ENCODE measurements at places on chromosomes 5 and 9.

GRCh38 chr9:137431416-137431931 lies 8.3 kb downstream of the NOXA1 start:
- no peaks in the 10 kb centered on the region for H3K36me3 ChIP-seq
- H3K27me3 ChIP-seq = no peaks in the 10 kb centered on the region
- H3K4me1 ChIP-seq = no peaks in the 10 kb centered on the region
- H3K4me3 ChIP-seq = no peak overlapping the region

DNA sequence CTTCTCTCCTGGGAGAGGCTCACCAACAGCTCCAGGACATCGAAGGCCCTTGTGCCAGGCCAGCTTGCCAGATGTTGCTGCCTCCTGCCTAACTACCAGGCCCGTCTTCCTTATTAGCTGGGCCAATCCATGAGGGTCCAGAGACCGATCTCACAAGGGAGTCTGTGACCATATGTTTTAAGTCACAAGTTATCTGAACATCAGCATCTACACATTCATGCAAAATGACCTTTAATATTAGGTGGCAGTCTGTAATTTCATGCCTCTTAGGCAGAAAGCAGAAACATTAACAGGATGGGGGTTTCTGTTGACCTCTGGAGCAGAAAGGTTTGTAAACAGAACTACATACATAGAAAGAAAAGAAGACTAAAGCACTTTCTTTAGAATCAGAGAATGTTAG lies 75.1 kb upstream of the SLC25A51 start:
- no peaks in the 10 kb centered on the region for H3K36me3 ChIP-seq
- no peak overlapping the region for H3K4me3 ChIP-seq
- no peaks in the 10 kb centered on the region for H3K4me1 ChIP-seq
- DNase-seq = no peak
- H3K27ac ChIP-seq = no peak overlapping the region

GRCh38 chr5:158751961-158752655 lies 347.6 kb downstream of the EBF1 start:
- DNase-seq = no peak
- no peaks in the 10 kb centered on the region for H3K4me1 ChIP-seq
- no peaks in the 10 kb centered on the region for H3K27me3 ChIP-seq

DNA sequence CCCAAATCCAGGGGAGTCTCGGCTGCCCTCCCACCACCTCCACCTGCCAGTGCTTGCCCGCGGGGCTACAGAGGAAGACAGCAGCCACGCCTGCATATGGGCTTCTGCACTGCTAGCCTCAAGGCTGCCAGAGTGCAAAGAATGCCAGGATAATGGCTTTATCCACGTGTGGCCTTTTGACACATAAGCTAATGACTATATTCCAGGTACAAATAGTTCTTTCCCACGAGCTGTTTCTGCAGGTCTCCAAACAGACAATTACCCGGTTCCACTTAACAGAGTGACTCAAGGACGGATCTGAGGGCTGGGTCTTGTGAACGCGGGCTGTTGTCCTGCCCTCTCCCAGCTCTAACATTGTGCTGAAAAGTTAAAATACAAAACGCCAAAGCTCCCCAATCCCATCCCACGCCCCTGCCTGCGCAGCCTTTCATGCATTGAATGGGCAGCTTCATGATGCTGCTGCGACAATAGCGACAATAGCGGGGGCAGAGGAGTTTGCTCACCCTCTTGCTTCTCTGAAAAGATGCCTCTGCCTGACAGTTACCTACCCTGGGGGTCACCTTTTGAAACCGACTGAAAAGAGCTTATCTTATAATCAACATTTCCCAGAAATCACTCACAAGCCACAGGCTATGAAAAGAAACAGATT lies 39.1 kb upstream of the MSH3 start:
- H3K4me1 ChIP-seq = no peaks in the 10 kb centered on the region
- no peaks in the 10 kb centered on the region for H3K36me3 ChIP-seq
- H3K4me3 ChIP-seq = no peak overlapping the region
- H3K27me3 ChIP-seq = no peaks in the 10 kb centered on the region

DNA sequence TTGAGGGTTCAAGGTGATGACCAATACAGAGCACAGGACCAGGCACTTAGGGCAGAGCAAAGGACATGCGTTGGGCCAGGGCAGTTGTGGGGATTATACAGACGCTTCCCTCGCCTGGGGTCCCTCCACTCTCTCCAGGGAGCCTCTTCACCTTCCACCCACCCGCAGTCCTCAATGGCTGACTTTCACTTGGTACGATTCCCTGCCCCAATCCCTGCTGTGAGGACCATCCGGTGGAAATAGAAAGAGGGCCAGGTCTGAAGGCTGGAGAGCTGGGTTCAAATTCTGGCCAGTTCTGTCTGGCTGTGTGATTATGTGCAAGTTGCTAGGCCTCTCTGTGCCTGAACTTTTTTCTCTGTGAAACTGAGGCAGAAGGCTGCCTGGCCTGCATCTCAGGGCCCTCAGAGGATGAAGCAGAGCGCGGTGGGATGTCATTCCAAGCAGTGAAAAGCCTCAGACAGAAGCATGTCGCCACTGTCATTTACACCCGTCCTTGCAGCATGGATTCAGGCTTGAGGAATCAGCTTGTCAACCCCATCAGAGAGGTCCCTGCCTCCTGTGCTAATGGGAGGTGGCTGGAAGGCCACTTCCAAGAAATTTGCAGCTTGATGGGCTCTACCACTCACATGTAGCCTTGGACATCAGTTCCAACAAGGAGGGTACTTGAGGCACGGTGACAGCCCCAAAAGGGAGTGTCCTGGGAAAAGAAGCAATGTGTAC lies 206.6 kb upstream of the IER5L start:
- H3K4me3 ChIP-seq = no peak overlapping the region
- H3K4me1 ChIP-seq = peaks cover 6% of the 10 kb centered on the region
- H3K27ac ChIP-seq = peak overlapping the region; percentile 13
- DNase-seq = no peak
- H3K27me3 ChIP-seq = no peaks in the 10 kb centered on the region

- no peak overlapping the region for H3K27ac ChIP-seq
- H3K4me3 ChIP-seq = no peak overlapping the region
- no peak for DNase-seq
- no peaks in the 10 kb centered on the region for H3K36me3 ChIP-seq
Observed at GRCh38 chr9:61668846-61669245, 479.0 kb downstream of the SPATA31A7 start.

DNA sequence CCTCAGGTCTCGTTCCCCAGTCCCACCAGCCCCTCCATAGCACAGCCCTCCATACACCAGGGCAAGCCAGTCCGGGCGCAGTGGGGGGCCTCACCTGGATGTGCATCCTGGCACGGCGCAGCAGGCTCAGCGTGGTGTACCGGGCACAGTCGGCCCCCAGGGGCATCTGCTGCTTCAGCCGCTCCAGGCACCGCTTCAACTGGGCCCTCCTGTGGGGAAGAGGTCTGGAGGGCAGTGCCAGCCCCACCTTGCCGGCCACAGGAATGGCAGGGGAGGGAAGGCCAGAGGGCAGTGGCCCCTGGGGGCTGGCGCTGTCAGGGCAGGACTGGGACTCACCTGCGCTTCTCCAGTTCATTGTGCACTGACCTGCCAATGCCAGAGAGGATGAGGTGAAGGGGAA lies 1.4 kb downstream of the MXD3 start:
- peaks cover 42% of the 10 kb centered on the region for H3K4me1 ChIP-seq
- DNase-seq = no peak
- H3K27ac ChIP-seq = no peak overlapping the region
- H3K36me3 ChIP-seq = peaks cover 15% of the 10 kb centered on the region
- no peak overlapping the region for H3K4me3 ChIP-seq

DNA sequence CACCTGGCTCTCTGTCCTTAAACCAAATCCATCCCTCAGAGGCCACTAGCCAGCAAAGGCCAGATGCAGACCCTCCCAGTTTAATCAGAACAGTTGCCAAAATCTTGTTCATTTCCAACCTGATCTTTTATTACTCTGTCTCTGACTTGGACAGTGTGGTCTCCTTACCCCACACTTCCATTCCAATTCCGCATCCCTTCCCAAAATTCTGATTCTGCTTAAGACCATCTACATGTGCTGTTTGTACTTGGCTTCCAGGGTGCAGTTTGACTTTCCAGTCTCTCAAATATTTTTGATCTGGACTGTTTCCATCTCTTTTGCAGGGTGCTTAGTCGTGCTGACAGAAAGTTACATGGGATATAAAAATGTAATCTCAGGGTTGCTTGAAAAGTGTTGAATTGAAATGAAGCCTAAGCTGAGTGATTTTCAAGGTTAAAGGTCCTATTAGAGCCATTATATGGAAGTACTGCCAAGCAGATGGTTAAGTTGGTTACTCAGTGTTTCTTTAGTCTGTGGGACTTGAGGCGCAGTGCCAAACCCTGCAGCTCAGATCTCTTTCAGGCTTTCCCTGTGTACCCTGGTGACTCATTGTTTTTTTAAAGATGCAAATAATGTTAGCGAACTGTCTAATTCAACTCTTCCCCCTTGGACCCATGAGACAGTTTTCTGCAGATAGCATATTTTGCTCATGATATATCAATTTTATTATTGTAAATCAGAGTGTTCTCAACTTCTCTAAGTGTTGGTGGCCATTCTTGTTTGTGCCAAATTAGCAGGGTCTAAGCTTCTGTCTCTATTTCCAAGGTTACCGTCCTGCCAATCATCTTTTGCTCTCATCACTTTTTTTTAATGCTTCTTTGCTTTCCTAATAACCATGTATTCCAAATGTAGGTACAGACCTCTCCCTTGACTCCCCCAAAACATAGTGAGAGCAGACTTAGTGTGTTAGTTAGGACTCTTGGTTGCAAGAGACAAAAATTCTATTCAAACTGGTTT lies 18.2 kb upstream of the DCP2 start:
- H3K27me3 ChIP-seq = no peaks in the 10 kb centered on the region
- no peaks in the 10 kb centered on the region for H3K4me1 ChIP-seq
- DNase-seq = no peak
- no peak overlapping the region for H3K27ac ChIP-seq
- no peak overlapping the region for H3K4me3 ChIP-seq
- no peaks in the 10 kb centered on the region for H3K36me3 ChIP-seq

GRCh38 chr5:15501091-15501791 lies 1.3 kb downstream of the FBXL7 start:
- H3K27ac ChIP-seq = no peak overlapping the region
- H3K4me3 ChIP-seq = no peak overlapping the region
- DNase-seq = no peak
- no peaks in the 10 kb centered on the region for H3K36me3 ChIP-seq
- no peaks in the 10 kb centered on the region for H3K27me3 ChIP-seq

DNA sequence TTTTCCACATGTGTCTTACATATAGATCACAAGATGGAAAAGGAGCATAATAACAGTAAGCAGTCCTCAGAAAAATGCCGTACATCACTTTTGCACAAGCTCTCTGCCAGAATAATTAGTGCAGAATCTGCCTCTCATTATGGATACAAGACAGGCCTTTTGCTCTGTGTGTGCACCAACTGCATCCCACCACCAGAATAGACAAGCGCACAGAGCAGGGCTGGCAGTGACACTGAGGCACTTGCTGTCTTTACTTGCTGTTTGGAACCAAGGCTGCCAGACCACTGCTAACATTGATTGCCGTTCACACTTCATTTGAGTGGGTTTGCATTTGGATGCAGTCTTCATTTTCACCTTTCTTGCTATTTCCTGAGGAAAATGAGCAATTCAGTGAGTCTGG lies 741.3 kb downstream of the TLE1 start:
- H3K4me3 ChIP-seq = no peak overlapping the region
- no peak for DNase-seq
- no peaks in the 10 kb centered on the region for H3K36me3 ChIP-seq

GRCh38 chr5:124438903-124439281 lies 307.5 kb downstream of the ZNF608 start:
- no peaks in the 10 kb centered on the region for H3K27me3 ChIP-seq
- H3K4me3 ChIP-seq = no peak overlapping the region
- H3K4me1 ChIP-seq = no peaks in the 10 kb centered on the region
- no peaks in the 10 kb centered on the region for H3K36me3 ChIP-seq
- no peak for DNase-seq
- no peak overlapping the region for H3K27ac ChIP-seq

DNA sequence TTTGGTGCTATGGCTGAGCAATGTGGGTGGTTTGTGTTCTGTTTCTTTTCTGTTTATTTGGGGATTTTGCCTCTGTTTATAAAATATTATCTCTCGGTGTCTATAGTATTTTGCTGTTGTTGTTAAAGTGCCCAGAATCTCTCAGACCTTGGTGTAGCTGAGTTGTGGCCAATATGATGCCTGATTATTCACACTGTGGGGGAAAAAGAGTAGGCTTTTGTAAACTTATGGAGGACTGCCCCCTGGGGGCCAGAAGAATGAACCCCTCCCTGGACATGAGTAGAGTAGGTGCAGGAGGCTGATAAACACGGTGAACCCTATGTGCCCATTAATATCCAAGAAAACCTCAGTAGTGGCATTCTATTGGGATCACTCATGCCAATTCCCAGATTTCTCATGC lies 49.0 kb upstream of the DPYSL3 start:
- no peak for DNase-seq
- no peaks in the 10 kb centered on the region for H3K36me3 ChIP-seq
- no peak overlapping the region for H3K27ac ChIP-seq
- no peak overlapping the region for H3K4me3 ChIP-seq

- no peaks in the 10 kb centered on the region for H3K4me1 ChIP-seq
- H3K4me3 ChIP-seq = no peak overlapping the region
- H3K36me3 ChIP-seq = no peaks in the 10 kb centered on the region
- H3K27me3 ChIP-seq = no peaks in the 10 kb centered on the region
- H3K27ac ChIP-seq = no peak overlapping the region
- DNase-seq = no peak
Observed at GRCh38 chr5:52869391-52869790, 81.7 kb downstream of the ITGA1 start.

DNA sequence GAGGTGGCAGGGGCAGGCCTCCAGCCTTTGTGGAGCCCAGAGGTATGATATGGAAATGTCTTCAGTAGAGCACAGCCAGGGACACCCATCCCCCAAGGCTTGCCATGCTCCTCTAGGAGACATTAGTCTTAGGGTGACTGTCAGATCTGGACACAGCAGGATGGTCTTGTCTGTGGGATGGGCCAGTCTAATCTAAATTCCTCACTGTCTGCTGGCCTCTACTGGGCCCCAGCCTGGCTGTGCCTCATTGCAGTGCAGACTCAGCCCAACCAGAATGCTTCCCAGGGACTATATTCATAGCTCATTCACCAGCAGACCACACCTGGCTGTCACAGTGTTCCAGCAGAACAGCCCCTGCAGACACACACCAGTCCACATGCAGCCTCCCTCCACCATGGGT lies 129.5 kb upstream of the MRPS30 start:
- no peaks in the 10 kb centered on the region for H3K36me3 ChIP-seq
- H3K27me3 ChIP-seq = no peaks in the 10 kb centered on the region
- no peak overlapping the region for H3K27ac ChIP-seq
- H3K4me1 ChIP-seq = no peaks in the 10 kb centered on the region
- H3K4me3 ChIP-seq = no peak overlapping the region
- DNase-seq = no peak

- no peak overlapping the region for H3K27ac ChIP-seq
- H3K36me3 ChIP-seq = no peaks in the 10 kb centered on the region
- no peaks in the 10 kb centered on the region for H3K4me1 ChIP-seq
- H3K4me3 ChIP-seq = no peak overlapping the region
- DNase-seq = no peak
- no peaks in the 10 kb centered on the region for H3K27me3 ChIP-seq
Observed at GRCh38 chr5:5588887-5589826, 166.7 kb downstream of the ICE1 start.

- no peaks in the 10 kb centered on the region for H3K36me3 ChIP-seq
- H3K27me3 ChIP-seq = no peaks in the 10 kb centered on the region
- H3K4me3 ChIP-seq = no peak overlapping the region
Observed at GRCh38 chr9:79257228-79257781, 314.5 kb upstream of the TLE4 start.

Data from effector memory CD4-positive, alpha-beta T cell (primary cell).